ENCODE measurements at places on chromosomes 6 and 20.

DNA sequence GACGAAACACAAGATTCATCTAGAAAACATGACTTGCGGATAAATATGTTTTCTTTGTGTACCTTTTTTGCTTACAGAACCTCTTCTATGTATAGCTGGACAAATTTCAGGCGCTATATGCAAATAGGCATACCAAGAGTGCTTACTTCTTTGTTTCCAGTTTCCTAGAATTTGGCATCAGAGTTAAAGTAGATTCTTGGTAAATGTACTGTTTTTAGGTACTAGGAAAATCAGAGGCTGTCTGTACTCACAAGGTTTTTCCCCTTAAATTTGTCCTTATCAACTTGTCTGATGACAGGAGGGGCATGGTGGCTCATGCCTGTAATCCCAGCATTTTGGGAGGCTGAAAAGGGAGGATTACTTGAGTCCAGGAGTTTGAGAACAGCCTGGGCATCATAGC is 124.9 kb upstream of the TMEM170B start:
- no peak for DNase-seq

GRCh38 chr6:51494342-51494741 is 593.1 kb downstream of the PKHD1 start:
- no peak for DNase-seq

DNA sequence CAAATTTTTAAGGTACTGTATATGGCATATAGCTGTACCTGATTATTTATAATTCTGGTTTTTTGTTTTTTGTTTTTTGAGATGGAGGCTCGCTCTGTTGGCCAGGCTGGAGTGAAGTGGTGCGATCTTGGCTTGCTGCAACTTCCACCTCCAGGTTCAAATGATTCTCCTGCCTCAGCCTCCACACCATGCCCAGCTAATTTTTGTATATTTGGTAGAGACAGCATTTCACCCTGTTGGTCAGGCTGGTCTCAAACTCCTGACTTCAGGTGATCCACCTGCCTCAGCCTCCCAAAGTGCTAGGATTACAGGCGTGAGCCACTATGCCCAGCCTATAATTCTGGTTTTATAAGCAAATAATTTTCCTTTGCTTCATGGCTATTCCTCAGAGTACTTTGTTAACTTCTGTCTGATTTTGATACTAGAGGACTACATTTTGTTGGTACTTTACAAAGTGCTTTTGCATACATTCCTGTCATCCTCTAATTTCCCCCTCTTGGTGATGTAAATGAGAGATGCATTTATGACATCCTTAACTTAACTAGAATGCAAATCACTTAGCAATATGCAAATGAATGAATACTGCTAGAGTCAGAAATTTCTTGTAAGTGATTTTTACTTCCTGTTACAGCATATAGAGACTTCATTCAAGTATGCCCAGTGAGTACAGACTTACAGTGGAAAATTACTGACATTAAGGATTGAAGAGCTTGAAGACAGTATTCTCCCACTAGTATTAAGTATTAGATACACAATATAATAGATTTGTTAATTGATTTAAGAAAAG is 35.7 kb upstream of the ARID1B start:
- DNase-seq: no peak

GRCh38 chr6:4820704-4821276 is 44.6 kb downstream of the CDYL start:
- DNase-seq: no peak

GRCh38 chr20:49982072-49982345 is 771 bp upstream of the SNAI1 start:
- DNase-seq: no peak

DNA sequence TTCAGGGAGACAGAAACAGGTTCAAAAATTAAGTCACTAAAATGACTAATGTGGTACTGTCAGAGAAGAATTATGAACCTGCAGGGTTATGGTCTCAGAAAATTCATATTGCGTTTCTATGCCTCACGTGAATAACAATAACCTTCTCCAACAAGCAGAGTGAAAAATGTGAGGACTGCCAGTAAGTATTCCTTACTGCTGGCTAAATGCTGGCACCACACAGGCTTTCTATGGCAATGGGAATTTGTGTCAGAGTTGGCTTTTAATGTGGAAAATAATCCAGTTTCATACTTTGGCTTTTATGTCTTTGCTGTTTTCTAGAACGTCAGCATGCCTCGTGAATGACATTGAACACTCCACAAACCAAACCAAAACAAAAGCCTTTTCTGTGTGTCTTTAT is 656.0 kb downstream of the KIF16B start:
- DNase-seq: no peak

GRCh38 chr6:102313699-102314098 is 920.2 kb downstream of the GRIK2 start:
- no peak for DNase-seq

GRCh38 chr6:87663434-87663833 is 38.6 kb downstream of the AKIRIN2 start:
- no peak for DNase-seq

DNA sequence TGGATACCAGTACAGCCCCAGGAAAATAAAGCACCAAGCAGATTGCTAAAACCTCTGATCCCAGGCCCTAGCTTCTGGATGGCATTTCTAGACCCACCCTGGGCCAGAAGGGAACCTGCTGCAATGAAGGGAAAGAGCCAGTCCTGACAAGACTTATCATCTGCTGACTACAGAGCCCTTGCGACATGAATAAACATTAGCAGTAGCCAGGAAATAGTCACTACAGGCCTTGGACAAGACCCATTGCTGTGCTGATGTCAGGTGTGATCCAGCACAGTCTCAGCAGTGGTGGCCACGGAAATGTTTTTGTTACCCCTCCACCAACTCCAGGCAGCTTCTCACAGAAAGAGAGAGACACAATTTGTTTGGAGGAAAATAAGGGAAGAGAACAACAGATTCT is 399.3 kb downstream of the HAO1 start:
- no peak for DNase-seq

- DNase-seq: no peak
Observed at GRCh38 chr20:5524896-5525295, 208.1 kb upstream of the PROKR2 start.

DNA sequence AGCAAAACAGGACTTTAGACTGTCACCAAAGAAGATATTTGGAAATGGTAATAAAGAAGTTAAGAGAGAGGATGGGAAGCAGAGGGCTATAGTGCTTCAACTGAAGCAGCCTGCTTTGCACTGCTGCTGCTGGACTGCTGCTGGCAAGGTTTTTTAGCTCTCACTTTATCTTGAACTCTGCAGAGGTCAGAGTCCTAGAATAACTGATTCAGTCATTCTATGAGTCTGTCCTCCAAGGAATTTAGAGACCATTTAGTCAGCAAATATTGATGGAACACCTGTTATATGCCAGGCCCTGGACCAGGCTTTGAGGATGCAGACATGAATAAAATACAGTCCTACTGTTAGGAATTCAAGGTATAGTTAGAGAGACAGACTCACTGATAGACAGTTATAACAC is 9.1 kb upstream of the SAYSD1 start:
- no peak for DNase-seq

- no peak for DNase-seq
Observed at GRCh38 chr6:159089909-159090308, 45.1 kb upstream of the TAGAP start.

DNA sequence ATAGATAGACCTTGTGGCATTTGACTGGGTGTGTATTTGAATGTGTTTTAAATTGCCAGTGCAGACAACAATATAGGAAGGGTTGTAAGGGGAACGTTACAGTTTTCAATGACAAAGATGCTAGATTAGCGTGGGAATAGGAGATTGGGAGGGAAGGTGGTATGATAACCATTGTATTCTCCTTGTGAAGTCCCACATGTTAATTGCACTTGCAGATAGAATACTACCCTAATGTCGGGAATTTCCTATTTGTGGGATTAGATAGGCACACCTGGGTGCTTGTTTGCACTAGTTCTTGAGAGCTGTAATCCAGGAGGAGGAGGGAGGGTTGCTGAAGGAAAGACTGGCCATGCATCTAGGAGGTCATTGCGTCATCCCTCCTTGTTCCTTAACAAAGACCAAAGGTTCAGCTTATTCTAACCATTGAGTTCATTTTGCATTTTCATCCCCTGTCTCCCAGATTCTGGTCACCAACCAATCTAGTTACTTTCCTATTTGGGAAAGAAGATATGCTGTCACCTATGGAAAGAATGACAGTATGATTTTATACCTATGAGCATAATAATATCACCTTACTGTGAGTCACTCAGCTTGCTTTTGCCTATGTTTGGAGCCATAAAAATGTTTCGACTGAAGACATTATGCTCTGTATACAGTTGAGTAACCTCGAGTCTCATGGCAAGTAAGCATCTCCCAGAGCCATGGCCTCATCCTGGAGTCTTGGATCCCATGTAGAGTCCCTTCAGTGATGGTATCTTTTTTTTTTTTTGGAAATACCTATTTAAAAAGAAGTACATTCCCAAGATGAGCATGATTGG is 201.5 kb downstream of the DTNBP1 start:
- no peak for DNase-seq

DNA sequence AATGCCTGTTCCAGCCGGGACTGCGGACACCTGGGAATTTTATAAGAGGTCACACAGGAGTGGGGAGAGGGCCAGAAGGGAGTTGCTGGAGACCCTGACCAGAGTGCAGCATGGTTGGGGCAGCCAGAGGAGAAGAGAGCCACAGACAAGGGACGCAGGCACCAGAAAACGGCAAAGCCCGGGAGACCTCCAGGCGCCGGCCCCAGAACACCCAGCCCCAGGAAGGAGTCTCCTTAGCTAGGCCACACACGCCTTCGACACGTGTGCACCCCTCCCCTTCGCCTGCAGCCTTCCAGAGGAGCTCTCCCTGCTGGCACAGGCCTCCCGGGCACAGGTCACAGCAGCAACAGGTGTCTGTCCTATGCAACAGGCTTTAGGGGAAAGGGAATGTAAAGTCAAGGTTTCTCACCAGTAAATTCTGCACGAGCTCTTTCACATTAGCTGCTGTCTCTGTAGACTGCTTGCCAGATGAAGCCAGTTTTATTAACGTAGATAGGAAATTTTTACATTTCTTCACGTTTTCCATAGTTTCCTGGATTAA is 57.0 kb downstream of the TAF4 start:
- DNase-seq: no peak

- no peak for DNase-seq
Observed at GRCh38 chr20:38290829-38291814, 12.8 kb upstream of the BPI start.

GRCh38 chr6:158027590-158028285 is 46.1 kb downstream of the SYNJ2 start:
- DNase-seq: no peak

DNA sequence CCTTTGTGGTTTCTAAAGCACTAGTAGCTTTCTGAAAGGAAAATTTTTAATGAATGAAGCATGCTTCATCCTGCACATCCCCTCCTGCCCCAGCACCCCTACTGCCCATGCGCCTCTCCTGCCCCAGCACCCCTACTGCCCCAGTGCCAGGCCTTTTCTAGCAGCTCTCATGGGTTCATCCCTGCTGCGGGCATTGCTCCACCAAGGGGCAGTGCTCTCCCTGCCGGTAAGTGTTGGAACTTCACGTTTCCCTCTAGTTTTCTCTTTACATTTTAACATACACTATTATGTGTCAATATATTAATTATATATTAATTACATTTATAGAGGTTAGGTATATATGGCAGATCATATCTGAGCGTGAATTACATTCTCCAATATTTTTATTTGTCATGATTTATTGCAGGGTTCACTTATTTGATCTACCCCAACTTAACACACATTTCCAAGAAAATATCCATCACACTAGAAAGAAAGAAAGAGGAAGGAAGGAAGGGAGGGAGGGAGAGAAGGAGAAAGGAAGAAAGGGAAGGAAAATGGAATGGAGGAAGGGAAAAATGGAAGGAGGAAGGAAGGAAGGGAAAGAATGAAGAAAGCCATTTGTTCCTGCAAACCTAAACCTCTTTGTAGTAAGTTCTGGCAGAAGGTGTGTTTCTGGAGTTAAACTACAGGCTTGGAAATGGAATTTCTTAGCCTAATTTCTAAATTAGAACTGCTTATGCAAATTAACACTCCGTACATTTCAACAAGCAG is 46.8 kb downstream of the CEP43 start:
- no peak for DNase-seq

GRCh38 chr20:22995923-22996322 is 39.2 kb upstream of the SSTR4 start:
- no peak for DNase-seq

GRCh38 chr6:70124882-70125545 is 177.9 kb downstream of the COL9A1 start:
- no peak for DNase-seq

DNA sequence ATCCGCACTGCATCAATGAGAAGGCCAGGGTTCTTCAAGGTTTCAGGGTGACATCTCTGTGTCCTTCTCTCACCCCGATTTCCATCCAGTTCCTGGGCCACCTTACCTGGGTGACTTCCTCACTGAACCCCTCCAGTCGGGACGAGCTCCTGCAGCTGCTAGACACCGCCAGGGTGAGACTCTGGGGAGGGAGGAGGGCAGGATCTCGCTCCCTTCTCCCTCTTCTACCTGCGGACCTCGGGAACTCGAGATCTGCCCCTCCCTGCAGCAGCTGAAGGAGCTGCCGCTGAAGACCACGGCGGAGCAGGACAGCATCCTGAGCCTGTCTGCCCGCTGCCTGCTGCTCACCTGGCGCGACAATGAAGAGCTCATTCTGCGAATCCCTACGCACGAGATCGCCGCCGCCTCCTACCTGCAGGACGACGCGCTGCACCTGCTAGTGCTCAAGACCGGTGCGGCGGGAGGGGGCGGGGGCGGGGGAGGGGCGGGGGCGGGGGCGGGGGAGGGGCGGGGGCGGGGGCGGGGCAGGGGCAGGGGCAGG is 7.5 kb downstream of the CCM2L start:
- no peak for DNase-seq

DNA sequence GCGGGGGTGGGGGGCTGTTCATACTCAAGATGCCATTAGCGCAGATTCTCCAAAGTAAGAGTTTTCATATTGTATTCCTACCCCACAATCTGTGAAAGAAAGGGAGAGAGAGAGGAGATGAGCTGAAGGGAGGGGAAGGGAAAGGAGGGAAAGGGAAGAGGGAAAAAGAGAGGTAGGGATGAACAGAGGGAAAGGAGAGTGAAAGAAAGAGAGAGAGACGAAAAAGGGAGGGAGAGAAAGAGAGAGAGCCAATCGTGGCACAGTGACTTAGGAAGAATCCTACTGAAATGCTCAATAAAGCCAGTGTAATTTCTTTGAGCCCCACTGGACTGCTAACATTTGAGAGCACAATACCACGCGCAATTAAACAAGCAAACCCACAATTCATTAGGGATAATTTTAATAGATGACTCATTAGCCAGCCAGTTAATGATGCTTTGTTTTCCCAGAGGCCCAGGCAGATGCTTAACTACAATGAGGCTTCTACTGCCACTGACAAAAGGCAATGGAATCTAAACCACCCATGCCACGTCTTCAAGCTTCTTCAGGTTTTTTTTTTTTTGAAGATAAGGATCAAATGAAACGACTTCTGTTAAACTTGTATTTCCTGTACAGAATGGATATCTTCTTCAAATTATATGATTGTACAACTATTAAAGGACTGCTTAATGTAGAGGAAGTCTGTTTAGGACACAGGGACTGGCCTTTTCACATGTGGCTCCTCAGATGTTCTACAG is 306.8 kb downstream of the FOXC1 start:
- DNase-seq: no peak

- no peak for DNase-seq
Observed at GRCh38 chr6:90375681-90376439, 79.2 kb upstream of the BACH2 start.

Data from activated CD8-positive, alpha-beta memory T cell treated with anti-CD3 and anti-CD28 coated beads for 48 hours (primary cell).